ENCODE measurements at places on chromosomes 4 and X.

GRCh38 chr4:120198411-120198810 lies 131.8 kb upstream of the MAD2L1 start:
- no peak for DNase-seq

DNA sequence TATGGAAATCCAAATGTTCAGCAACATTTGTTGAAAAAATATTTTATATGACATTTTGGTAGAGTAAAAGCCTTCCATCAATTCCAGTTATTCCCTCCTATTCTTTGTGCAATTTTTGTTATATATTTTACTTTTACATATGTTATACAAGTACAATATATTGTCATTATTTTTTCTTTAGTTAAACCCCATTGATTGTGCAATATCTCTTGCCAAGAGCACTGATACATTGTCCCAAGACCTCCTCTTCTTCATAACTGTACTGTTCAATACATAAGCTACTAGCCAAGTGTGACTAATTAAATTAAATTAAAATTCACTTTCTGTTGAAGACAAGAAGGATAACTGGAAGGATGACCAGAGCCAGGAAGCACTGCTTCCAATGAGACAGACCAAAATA lies 527.5 kb downstream of the TMA16 start:
- no peak for DNase-seq

DNA sequence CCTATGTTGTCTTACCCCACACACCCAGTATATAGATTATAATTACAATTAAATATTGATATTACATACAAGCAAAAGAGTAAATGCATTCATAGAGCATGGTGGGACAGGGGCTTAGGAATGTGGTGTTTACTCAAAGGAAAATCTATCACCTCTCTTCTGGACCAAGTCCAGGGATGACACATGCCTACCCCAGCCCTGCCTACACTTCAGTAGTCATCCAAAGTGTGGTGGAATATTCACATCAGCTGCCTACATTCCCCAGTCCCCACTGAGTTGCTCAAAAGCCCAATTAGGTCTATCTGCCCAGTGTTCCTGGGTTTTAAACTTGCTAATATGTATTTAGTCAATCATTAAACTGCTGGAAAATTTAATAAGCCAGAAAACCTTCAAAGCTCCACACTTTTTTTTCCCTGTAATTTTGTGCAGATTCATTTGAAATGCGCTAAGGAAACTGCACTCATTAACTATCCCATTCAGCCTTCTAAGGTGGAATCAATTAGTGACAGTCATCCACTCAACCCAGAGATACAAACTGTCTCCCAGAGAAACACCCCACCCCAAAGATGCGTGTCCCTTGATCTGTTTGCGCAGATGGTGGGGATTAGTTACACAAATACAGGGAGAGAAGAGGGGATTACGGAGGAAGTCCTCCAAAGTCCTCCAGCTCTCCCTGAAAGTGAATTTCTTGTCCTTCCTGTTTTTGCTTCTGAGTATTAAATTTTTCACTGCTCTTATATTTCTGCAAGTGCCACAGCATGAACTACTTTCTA lies 91.7 kb upstream of the KDR start:
- DNase-seq, result no peak

DNA sequence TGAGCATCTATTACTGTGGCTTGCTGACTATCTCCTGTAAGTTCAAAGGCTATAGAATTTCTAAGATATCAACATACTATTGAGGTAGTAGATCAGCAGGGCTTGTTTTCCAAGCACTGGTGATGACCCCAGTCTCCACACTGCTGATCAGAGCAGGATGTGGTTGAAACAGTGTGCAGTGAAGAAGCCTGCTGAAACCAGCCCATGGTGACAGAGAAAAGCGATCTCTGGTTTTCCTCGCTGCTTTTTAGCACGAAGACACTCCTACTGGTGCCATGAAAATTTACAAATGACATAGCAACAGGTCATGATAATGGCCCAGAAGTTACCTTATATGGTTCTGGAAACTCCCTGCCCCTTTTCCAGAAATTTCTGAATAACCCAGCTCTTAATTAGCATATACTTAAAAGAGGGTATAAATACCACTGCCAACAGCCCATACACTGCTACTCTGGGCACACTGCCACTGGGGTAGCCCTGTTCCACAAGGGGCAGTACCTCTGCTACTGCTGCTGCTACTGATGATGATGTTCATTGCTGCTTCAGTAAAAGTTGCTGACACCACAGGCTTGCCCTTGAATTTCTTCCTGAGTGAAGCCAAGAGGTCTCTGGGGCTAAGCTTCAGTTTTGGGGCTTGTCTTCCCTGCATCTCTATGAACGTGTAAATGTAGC lies 1689.5 kb upstream of the PCDH10 start:
- DNase-seq, result no peak

GRCh38 chrX:56782352-56782751 lies 53.3 kb downstream of the NBDY start:
- no peak for DNase-seq

DNA sequence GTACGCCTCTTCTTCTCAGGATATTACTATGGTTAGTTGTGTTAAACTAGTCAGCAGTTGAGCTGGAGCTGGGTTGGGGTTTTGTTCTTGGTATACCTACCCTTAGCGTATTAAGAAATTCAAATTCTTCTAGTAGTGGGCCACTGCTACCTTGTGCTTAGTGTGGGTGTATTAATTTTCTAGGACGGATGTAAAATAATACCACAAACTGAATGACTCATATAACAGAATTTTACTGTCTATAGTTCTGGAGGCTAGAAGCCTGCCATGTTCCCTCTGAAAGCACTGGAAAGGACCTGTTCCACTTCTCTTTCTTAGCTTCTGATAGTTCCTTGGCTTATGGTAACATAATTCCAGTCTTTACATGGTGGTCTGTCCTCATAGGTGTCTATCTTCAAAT lies 1274.7 kb downstream of the ADGRL3 start:
- DNase-seq, result no peak

DNA sequence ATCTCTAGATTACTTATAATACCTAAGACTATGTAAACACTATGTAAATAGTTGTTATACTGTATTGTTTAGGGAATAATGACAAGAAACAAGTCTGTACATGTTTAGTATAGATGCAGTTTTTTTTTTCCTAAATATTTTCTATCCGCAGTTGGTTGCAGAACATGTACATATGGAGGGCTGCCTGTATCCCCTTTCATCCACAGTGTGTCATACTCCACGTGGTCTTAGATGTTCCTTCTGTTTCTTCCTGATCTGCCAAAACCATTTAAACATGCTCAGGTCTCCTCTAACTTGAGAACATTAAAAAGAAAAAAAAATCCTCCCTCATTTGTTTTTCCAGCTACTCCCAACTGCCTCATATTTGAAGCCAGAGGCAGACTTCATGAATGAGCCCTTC lies 14.0 kb downstream of the OCIAD1 start:
- no peak for DNase-seq

GRCh38 chrX:96436105-96436504 lies 248.5 kb upstream of the DIAPH2 start:
- DNase-seq, result no peak

DNA sequence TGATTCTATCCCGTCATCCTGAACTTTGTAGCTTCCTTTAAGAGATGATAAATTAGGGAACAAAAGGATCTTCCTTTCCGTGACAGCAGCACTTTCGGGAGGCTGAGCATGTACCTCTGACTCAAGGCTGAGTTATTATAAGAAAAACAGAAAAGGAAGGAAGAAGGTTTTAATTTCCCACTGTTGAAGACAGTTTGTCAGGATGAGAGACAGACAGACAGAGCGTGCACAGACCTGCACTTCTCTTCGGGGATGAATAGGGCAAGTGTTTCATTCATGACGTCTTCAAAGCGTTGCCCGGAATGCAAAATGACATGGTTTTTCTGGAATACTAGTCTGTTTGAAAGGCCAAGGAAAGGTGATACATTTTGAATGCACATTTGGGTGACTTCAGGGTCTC lies 405.3 kb upstream of the FAT1 start:
- DNase-seq, result no peak

GRCh38 chrX:66021401-66021764 lies 18.5 kb downstream of the VSIG4 start:
- DNase-seq, result no peak

DNA sequence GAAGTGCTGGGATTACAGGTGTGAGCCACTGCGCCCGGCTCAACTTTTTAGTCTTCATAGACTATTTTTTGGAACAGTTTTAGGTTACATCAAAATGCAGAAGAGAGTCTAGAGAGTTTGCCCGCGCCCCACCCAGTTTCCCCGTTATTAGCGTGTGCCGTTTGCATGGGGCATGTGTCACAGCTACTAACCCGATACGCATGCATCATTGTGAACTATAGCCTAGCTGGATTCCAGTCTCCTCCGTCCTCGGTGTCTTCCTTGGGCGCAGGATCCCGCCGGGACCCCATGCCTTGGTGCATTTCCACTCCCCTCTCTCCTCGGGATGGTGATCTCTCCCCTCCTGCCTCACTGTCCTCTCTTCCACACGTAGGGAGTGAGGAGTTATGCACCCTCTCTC lies 85.5 kb upstream of the ADRA2C start:
- DNase-seq, result no peak

DNA sequence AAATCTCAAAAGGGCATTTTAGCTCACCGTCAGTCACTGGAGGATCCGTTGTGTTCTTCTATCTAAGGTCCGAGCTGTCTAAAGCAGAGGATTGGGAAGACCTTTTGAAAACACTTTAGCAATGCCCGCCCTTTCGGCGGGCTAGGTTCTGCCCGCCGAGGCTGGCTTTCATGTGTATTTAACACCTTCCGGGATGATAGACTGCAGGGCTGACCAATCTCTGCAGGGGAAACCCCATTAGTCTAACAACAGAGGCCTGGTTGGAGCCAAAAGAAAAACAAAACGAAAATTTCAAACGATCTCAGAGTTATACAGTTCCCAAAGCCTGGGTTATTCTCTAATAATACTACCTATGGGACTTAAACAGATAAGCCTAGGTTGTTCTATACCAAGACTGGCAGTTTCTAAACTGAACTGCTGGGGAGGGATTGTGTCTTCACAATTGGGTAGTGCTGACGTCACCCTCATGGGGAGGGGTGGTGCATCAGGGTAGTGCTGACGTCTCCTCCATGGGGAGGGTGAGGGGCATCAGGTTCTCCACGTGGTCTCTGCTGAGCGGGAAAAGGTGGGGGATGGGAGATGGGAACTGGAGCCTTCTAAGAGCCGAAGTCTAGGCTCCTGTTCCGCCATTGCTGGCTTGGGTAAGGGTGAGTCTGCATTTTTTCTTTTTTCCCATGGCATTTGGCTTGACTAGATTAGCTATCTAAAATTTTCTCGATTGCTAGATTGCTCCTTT lies 14.8 kb upstream of the CUL4B start:
- no peak for DNase-seq

- DNase-seq, result no peak
Observed at GRCh38 chr4:84417997-84418709, 80.9 kb downstream of the NKX6-1 start.

- no peak for DNase-seq
Observed at GRCh38 chr4:167359711-167360110, 125.4 kb upstream of the SPOCK3 start.

DNA sequence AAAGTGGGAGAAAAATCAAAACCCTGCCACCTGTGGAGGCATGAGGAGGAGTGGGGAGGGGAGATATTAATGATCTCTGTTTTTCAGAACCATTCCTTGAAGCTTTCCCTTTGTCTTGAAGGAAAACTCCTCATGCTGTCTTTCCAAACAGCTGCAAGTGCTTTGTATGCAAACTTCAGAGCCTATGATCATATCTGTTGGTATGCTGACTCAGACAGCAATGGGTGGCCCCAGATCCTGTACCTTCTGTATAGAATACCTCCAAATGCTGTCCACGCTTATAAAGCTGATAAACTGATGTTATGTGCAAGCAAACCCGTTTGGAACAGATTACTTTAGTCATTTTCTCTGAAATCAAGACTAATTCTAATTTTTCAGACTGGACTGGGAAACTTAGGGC lies 31.9 kb downstream of the BMP15 start:
- no peak for DNase-seq
